ENCODE measurements at places on chromosomes 2 and 18. TPM values are rescaled to one million over a fixed set of nuclear protein-coding genes. Genes with fewer than 3 reads are reported as not detected.

DNA sequence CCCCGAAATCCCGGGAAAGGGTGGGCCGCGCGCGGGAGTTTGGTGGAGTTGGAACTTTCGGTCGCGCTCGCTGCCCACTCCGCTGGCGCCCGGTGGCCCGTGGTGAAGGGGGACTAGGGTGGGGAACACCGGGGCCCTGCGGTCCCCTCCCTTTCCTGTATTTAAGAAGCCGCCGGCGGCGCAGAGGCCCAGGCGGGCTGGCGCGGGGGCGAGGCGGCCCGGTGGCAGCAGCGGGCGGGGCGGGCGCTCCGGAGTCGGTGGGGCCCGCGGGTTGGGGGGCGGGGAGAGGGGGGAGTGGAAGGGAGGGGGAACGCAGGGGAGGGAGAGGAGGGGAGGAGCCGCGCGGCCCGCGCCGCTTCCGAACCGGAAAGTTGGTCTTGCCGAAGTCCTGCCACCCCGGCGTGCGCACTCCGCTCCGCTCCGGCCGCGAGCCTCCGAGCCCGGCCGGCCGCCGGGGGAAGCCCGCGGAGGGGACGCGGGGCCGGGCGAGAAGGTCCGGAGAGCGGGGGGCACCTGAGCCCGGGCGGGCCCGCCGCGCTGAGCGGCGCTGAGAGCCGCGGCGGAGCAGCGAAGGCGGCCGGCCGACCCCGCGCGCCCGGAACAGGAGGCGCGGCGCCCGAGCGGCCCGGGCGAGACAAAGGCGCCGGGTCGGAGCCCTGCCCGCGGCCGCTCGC, 425 bp upstream of the SALL3 start:
- no peak for DNase-seq

DNA sequence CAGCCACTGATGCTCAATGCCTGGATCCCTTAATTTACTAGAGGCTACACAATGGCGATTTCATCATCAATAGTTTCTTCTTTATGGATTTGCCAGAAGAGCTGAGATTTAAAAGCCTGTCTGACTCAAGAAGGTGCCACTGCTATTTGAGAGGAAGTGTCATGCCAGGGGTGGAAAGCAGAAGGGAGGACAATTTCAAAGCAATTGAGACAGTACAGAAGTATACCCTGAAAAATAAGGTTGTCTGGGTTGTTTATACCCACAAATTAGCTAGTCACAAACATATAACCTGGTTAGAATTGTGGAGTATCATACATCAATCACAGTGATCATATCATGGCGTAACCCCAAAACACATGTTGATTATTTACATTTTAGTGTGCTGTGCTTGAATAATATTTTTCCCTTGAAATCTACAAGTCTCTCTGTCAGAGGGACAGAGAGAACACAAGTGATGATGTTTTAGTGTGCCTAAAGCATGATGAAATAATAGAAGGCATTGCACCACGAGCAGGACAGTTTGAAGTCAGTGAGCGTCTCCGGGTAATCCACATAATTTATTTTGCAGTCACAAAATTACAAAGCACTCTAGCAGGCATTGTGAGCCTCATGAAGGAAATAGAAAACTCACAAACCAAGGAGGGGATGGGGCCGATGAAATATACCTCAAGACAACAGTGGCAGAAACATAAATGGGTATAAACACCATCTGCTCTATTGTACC, 312.2 kb upstream of the SPRED2 start:
- no peak for DNase-seq

GRCh38 chr18:79048245-79048632, 21.0 kb upstream of the ATP9B start:
- DNase-seq, result no peak

GRCh38 chr2:166814335-166814734, 73.9 kb upstream of the XIRP2 start:
- DNase-seq, result no peak

- no peak for DNase-seq
Observed at GRCh38 chr2:70920367-70920715, 15.4 kb upstream of the ATP6V1B1 start.

DNA sequence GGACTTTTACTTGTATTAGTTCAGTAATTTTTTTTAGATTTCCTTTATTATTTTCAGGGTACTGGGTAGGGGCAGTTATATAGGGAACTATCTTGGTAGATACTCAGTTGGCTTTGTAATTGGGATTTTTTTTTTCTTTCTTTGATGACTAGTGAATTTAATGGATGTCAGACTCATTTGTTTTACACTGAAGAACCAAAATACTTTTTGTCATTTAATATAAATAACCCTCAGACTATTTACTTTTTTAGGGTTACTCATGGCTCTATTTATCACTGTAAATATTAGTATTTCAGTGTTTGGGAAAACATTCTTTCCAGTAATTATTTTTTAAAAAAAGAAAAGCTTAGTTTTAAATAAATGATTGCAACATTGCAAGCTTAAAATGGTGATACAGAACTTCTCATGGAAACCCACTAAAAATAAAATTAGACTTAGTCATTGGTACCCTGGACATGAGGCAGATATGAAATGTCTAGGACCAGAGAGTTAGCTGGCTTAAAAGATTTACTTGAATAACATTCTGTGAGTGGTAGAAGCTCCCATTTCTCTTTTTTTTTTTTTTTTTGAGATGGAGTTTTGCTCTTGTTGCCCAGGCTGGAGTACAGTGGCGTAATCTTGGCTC, 74.4 kb upstream of the CYP20A1 start:
- DNase-seq, result no peak

GRCh38 chr2:65353927-65354326, 78.5 kb downstream of the SPRED2 start:
- DNase-seq, result peak; percentile 47

DNA sequence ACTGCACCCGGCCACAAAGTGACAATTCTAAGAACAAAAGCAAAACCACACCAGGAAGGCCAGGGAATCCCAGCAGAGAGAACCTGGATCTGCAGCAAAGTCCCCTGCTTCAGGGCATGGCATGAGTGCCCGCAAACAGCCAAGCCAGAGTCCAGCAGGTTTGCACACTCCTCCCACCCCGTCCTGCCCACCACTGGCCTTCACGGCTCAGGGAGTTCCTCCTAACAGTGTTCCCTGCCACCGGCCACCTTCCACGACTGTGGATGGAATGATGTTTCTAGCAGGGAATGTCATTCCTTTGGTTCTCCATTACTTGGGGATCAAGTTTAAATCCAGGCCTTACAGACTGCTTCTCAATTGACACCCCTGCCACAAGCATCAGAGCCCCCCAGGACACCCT, 42.0 kb upstream of the B3GNT7 start:
- DNase-seq, result peak; percentile 7

DNA sequence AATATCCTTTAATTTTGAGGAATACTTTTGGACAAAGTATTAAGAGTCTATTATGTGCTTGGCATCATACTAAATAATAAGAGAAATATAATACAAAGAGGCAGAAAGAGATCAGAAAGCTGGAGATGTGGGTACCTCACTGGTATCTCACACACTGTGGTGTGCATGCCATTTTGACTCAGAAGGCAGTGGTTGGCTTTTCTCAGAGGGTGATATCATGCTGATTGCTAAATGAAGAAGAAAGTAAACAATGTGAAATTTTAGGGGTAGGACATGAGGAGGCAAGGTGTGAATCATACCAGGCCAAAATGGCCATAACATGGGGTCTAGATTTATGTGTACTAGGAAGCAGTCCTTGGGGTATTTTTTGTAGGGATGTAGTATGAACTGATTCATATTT, 16.6 kb upstream of the SPOPL start:
- DNase-seq, result no peak

- no peak for DNase-seq
Observed at GRCh38 chr2:47222826-47223554, 67.9 kb upstream of the STPG4 start.

DNA sequence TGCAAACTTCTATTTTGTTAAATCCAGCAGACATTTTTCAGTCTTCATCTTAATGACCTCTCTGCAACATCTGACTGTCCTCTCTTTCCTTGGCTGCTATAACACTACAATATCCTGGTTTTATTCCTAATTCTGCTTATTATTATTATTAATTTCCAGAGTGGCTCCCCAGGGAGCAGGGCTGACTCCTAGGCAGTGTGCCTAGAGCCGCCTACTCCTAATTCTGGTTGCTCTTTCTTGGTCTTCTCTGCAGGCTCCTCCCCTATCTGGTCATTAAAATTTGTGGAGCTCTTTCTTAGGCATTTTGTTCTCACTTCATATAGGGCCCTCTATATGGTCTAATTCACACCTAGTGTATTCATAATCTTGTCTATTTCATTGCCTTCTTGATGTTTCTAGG, 10.8 kb downstream of the LOXL3 start:
- no peak for DNase-seq

DNA sequence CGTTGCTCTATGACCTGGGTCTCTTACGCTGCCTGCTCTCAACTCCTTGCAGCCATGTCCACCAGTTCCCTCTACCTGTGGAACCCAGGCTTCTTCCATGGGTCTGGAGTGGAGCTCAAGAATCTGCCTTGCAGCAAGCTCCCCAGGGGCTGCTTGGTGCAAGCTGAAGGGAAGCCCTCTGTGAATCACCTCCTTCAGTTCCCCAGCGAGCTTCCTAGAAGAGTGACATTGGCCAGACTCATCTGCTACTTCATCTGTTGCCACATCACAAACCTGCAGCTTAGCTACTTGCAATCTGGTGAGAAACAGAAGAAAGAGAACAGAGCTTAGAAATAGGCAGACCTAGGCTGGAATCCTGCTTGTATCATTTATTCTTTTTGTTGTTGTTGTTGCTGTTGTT, 9.8 kb upstream of the EFR3B start:
- no peak for DNase-seq

GRCh38 chr2:66186537-66186936, 248.4 kb upstream of the MEIS1 start:
- DNase-seq, result no peak

DNA sequence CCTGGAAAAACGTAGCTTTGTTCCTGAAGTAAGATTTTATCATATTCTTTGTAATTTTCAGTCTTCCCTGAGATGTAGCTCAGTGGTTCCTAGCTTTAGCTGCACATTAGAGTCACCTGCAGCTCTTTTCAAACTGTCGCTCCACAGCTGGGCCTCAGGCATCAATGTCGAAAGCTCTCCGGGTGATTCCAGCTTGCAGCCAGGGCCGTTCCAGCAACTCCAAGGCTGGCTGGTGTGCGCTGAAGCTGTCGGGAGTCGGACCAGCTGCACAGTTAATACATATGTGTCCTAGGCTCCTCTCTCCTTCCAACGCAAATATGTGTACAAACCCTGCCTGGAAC, 609 bp upstream of the ZNF2 start:
- no peak for DNase-seq

The RFTN2 gene
- 3.0 TPM for total RNA-seq

The MC5R gene
- not detected for total RNA-seq

The FANCL gene
- 14.6 TPM for total RNA-seq

The CRYGB gene
- not detected for total RNA-seq

The ANKRD36 gene
- 23.2 TPM for total RNA-seq

The LYPD1 gene
- not detected for total RNA-seq

The PRADC1 gene
- 40.2 TPM for total RNA-seq

The DSC2 gene
- 177 TPM for total RNA-seq

Data from left colon (tissue), 2 donors.